ENCODE measurements at places on chromosomes 1 and 21. TPM values are rescaled to one million over a fixed set of nuclear protein-coding genes. Genes with fewer than 3 reads are reported as not detected.

The PTAFR gene
- 16.4 TPM for total RNA-seq

The OR2T2 gene
- 0.28 TPM for total RNA-seq

The SPRR2A gene
- total RNA-seq, result 0.60 TPM

The PPFIA4 gene
- total RNA-seq, result 1.7 TPM

The SYCP1 gene
- total RNA-seq, result not detected

The TSPAN2 gene
- total RNA-seq, result 9.9 TPM

The INSRR gene
- total RNA-seq, result 0.35 TPM

The GFI1 gene
- 3.8 TPM for total RNA-seq

DNA sequence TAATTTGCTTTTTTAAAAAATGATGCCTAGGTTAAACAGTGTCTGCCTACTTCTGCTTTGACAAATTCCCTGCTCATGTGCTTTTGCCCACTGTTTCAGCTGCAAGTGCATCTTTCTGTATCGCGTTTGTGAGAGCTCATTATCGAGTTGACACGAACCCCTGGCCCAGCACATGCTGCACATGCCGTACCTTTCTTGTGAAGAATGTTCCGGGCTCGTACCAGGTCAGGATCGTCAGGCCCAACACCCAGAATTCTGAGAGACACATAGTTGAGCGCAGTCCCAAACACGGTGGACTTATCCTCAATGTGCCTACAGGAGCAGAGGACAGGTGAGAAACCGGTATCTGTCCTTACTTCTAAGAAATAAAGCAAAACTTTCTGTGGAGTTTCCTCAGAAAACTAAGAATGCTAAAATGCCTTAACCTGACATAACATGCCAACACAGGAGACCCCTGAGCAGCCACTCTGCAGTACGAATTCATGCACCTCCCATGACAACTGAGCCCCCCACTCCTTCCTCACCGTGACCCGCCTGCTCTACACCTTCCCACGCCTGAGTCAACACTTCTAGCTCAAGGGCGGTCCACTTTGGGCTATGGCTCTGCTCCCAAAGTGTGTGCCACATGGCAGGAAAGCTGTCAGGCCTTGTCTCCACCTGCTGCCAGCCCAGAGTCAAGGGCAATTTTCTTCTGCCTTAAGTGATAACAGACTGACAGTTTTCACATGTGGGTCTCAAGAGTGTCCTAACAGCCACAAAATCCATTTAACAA, 6.7 kb downstream of the LSS start:
- DNase-seq, result no peak

GRCh38 chr1:152646656-152647055, 16.5 kb upstream of the LCE2D start:
- DNase-seq, result no peak

GRCh38 chr21:42692688-42693087, 39.3 kb downstream of the PDE9A start:
- DNase-seq, result no peak

DNA sequence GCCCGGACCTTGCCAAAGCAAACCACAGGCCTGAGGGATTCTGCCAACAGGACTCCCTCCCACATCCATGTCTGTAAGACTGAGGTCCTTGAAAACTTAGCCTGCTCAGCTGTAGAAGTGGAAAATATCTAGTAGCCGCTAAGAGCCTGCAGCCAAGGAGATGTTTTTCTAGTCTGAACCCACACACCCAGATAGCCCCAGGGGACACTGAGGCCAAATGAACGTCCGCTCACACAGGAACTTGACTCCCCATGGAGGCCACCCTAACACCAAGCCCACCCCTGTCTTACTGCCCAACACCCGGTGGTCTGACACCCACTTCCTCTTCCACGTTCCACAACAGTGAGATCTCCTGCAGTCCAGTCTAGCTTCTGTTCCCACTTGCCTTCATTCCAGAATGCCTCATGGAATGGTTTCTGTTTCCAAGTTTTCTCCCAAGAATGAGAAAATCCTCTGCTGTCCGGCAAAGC, 174.8 kb downstream of the PLPP3 start:
- DNase-seq, result no peak

- peak; percentile 90 for DNase-seq
Measured at GRCh38 chr1:209202830-209203532, 380.5 kb upstream of the CAMK1G start.

- DNase-seq, result no peak
Measured at GRCh38 chr21:36799869-36800268, 101.0 kb downstream of the SIM2 start.

DNA sequence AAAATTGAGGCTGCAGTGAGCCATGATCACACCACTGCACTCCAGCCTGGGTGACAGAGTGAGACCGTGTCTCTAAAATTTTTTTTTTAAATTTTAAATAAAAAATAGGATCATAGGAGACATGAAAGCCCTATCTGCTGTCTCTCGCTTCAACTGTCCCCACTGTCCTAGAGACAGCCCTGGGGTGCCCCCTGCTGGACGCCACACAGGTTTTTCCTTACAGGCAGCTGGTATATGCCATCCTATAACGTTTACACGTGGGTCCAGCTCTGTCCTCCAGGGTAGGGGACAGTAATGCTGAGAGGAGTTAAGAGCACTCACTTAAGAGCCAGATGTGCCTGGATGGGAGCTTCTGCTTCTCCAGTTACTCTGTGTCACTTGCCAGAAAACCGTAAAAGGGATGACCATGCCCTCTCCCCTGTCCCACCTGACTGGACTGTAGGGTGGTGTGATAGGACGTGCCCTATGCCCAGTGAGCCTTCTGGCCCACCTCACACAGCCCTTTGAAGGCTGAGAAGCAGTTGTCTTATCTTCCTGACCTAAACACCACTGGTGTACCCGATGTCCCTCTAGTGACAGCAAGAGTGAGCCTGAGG, 8.5 kb downstream of the FBXO2 start:
- DNase-seq, result peak; percentile 87

DNA sequence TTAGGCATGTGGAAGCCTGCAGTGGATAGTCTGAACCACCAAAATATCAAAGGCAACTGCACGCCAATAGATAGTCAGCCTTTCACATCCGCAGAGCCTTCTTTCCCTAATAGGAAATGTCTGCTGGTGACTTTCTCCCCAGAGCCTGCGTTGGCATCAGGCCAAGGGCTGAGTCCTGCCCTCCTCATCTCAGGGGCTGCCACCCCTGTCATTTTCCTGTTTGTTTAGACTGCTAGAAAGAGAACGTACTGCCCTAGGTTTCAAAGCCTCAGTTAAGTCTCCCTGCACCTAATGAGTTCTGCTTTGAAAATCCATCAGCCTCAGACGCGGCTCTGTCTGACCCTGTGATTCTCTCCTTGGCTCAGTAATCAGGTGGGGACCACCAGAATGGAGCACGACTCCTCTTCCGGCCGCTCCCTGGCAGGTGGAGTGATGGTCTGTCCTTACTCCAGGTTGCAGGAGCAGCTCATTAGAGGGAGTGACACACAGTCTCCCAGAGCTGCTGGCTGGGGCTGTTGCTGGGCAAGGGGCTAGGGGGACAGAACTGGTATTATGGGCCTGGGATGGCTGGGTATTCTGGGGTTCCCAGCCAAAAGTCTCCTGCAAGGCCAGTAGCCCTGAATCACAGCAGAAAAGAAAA, 27.3 kb downstream of the STUM start:
- no peak for DNase-seq

DNA sequence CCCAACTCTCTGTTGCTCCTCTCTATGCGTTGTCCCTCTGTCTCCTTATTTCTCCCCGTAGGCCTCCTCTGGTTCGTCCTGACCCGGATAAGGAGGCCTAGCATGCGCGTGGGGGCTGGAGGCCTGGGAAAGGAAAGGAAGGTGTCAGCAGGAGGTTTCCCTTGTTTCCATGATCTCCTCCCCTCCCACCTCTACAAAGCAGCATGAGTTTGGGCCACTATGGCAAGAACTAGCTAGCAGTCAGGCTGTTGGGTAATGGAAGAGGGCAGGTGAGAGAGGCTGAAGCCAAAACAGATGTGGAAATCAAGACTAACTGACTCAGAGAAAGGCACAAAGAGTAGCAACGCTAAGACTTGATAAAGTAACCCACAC, 687 bp upstream of the SEMA6C start:
- DNase-seq, result peak; percentile 61

- DNase-seq, result no peak
Measured at GRCh38 chr1:76177615-76178014, 103.1 kb downstream of the ST6GALNAC3 start.

- DNase-seq, result no peak
Measured at GRCh38 chr1:84412316-84412942, 14.1 kb downstream of the DNASE2B start.

DNA sequence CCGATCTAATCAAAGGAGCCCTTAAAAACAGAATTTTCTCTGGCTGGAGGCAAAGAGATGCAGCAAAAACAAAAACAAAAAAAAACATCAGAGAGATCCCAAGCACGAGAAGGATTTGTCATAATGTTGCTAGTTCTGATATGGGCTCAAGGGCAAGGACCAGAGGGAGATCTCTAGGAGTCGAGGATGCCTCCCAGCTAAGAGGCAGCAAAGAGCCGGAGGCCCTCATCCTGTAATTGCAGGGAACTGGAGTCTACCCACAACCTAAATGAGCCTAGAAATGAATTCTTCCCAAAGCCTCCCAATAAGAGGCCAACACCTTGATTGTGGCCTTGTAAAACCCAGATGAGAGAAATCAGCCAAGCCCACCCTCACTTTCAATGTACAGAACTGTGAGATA, 12.0 kb downstream of the GNG12 start:
- no peak for DNase-seq

- no peak for DNase-seq
Measured at GRCh38 chr1:169392406-169392805, 24.4 kb downstream of the BLZF1 start.

DNA sequence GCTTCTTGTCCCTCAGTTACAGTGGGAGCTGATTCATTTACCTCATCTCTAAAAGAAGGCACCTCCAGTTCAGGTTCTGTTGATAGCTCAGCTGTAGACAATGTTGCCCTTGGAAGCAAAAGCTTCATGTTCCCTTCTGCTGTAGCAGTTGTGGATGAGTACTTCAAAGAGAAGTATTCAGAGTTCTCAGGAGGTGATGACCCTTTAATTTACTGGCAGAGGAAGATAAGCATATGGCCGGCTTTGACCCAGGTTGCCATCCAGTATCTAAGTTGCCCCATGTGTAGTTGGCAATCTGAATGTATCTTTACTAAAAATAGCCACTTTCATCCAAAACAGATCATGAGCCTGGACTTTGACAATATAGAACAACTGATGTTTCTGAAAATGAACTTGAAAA, 4.5 kb downstream of the ZBED6 start:
- no peak for DNase-seq

- no peak for DNase-seq
Measured at GRCh38 chr1:116476321-116476720, 94.5 kb downstream of the CD58 start.

- no peak for DNase-seq
Measured at GRCh38 chr1:235820061-235820460, 46.6 kb downstream of the LYST start.

- DNase-seq, result no peak
Measured at GRCh38 chr1:160338580-160338979, 4.5 kb downstream of the COPA start.

- DNase-seq, result no peak
Measured at GRCh38 chr1:61472876-61473275, 252.1 kb downstream of the TM2D1 start.

GRCh38 chr1:155012026-155012546, 9.5 kb downstream of the ZBTB7B start:
- peak; percentile 59 for DNase-seq

- no peak for DNase-seq
Measured at GRCh38 chr1:161987303-161987702, 36.4 kb downstream of the OLFML2B start.

DNA sequence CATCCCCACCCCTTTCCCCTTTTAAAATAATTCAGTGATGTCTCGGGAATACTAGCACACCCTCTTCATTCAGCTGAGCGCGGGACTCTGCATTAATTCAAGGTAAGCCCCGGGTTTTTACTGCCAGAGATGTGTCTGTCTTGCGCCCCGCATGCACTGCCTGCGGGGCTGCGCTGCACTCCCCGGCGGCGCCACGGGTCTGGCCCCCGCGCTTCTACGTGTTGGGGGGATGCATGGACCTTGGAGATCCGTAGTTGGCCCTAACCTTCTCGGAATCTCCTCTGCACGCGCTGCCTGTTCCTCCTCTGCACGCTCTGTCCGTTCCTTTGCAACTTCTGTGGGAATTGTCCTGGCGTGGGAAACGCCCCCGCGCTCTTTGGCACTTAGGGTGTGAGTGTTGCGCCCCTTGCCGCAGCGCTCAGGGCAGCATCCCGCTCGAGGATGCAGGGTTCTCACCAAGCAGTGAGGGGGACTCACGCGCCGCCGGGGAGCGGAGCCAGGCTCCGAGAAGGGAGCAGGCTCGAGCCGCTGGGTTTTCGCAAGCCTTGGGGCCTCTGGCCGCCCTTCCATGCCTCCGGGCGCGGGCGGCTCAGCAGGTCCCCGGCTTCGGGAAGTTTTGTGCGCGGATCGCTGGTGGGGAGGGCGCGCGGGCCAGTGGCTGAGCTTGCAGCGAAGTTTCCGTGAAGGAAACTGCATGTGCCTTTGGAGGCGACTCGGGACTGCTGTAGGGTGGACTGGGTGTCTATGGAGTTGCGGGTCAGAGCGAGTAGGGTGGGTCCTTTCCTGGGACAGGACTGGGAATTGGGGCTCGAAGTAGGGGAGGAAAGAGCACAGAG, 165.1 kb upstream of the CACNA1E start:
- DNase-seq, result peak; percentile 50

DNA sequence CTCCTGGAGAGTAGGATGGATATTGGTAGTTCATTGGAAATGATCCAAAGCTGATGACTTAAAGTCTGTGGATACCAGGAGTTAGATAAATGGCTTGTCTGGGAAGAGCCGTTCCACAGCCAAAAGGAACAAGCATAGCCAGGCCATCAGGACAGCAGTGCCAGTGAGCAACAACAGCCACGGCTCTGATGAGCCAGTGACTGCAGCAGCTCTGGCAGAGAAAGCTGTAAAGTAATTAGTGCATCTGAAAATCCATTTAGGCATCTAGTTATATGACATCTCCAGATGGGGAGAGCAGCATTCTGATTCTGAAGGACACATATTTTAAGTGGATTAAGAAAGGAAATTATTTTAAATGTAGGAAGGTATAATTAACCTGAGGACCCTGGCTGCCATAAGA, 256.2 kb upstream of the PLXNA2 start:
- DNase-seq, result no peak

- DNase-seq, result no peak
Measured at GRCh38 chr1:155990005-155990739, 11.8 kb upstream of the ARHGEF2 start.

GRCh38 chr1:161840363-161840762, 74.2 kb downstream of the ATF6 start:
- DNase-seq, result no peak

DNA sequence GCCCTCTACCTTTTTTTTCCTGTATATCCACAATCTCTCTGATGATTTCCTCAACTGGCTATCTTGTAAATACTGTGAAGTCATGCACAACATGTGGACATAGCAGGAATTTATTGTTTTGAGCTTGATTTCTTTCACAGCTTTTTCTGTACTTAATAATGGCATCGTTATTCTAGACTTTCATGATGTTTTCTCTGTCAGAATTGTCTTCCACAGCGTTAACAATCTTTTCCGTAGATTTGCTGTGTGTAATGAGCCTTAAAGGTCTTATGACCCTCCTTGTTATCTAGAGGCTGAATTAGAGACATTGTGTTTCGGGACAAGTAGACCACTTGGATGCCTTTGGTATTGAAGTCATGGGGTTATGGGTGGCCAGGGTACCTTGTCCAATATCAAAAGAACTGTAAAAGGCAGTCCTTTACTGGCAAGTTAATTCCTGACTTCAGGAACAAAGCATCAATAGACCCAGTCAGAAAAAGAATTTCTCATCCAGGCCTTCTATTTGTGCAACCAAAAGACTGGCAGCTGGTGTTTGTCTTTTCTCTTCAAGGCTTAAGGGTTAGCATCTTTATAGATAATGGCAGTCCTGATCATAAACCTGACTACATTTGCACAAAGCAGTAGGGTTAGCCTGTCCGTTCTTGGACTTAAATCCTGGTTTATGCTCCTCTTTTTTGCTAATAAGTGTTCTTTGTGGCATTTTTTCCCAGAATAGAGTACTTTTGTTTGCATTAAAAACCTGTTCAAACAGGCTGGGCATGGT, 30.1 kb upstream of the CHAF1B start:
- DNase-seq, result peak; percentile 50

Data from kidney (tissue), 22 donors.